ENCODE measurements at places on chromosomes 2 and 18.
A peak's percentile ranks its signal among the peaks of the same experiment; 100 is the strongest.

DNA sequence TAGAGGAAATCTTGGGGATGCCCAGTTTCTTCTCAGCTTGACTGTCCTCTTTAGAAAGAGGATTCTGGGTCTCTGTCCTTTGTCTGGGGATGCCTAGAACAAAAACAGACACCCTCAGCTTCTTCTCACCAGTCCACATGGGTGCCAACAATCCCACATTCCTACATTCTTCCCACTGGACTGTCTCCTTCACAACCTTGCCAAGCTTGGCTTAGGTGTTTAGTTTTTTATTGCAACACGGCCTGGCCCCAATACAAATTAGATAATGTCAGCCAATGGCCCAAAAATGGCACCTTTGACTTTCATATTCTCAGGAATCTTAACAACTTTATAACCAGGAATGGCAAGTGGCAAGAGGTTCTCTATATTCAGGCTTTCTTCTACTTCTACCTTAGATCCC lies 273.0 kb downstream of the RNF152 start:
- DNase-seq: no peak

- peak; percentile 64 for DNase-seq
Observed at GRCh38 chr18:74331404-74331803, 15.8 kb downstream of the C18orf63 start.

DNA sequence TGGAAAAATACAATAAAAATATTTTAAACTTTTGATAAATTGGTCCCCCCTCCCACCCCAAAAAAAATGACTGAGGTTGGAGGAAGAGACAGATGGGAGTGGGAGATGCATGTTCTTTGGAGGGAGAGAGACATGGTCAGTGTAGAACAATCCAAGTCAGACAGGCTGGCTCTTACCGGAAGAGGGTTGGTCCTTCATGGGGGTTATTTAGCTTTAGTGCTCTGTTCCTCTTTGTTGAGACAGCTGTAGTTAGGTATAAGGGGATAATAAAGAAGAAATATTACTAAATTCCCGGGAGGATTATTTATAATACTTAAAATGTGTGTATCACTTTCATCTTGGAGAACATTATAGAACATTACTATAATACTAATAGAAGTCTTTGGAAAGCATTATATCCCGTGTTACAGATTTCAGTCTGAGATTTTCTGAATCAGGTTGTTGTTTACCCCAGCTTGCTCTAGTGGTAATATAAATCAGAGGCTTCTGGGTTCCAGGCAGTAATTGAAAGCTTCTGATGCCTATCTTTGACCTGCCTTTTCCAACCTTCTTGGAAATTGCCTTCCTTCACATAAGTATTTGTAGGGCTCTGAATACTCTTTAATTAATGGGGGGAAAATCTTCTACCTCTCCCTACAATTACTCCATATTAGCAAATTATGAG lies 87.7 kb downstream of the SPTBN1 start:
- DNase-seq: no peak

DNA sequence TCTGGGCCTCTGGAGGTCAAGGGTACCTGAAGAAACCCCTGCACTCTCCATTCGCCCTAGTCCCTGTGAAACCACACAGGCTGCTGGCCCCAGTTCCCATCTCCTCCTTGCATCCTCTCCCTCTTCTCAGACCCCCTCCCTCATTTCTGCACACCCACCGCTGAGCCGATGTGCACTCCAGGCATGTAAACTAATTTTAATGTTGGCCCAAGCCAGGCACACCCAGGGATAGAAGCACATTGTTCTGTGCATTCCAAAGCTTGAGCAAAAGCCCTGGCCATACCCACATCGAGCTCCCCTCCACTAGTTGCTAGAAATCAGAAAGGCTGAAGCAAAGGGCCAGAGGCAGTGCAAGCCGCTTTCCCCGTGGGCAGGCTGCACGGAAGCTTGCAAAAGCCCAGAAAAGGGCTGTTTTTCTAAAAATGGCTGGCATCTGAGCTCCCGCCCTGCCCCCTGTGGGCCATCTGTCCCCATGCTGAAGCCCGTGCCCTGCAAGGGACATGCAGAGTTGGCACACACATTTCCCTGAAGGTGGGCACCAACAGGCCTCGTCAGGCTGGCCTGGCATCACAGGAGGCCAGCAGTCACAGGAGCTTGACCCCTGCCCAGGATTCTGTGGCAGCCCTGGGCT lies 181.6 kb downstream of the SMAD7 start:
- DNase-seq: no peak

DNA sequence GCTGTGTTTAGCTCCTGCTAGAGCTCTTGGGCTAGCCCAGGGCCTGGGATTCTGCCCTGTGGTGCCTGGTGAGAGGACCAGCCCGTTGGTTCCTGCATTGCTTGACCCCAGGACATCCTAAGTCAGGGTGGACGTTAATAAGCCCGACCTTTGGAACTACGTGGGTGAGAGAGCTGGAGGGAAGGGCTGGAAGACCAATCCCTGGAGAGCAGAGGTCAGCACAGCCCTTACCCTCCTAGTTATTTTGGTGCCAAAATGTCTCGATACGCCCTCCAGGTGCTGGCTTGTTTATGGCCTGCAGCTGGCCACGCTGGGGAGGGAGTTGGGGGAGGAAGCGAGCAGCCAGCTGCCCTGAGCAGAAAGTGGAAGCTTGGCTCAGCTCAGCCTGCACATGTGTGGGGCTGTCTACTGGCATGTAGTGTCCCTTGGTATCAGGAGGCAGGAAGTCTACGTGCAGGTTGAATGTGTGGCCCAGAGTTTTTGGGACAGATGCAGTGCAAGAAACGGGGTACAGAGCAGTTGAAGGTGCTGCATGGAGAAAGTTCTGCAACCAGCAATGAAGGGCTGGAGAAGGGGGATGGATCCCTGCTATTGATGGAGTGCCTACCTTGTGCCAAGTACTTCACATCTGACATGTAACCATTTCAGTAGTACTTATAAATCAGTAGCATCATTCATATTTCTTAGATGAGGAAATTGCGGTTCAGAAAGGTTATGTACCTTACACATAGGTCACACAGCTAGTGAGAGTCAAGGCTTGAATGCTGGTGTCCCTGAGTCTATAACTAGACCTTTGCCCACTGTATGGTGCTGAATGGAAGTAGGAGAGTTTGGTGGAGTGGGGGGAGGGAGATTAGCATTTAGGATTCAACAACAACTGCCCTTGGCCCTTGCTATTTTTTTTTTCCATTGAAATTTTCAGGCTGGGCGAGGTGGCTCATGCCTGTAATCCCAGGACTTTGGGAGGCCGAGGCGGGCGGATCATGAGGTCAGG lies 5.0 kb upstream of the DGKD start:
- peak; percentile 83 for DNase-seq

DNA sequence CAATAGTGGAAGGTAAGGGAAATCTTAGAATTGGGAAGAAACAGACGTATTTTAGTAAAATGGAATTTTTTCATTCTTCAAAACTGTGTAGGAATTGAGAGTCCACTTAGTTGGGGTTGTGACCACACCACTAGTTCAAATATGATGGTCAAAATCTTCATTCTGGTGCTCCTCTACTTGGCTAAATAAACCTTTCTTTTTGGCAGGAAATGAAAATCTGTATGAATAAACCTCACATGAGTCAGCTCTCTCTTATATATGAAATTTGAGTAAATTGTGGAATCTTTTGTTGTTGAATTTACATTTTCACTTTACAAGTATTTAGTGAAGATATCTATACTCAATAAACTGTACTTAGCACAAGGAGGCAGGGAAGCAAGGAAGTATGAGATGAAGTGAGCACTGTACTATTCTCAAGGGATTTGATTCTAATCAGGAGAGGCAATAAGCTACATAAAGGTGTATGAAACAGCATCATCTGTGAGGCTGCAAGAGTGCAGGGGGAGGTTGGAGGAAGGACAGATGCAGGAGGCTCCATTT lies 20.5 kb downstream of the IL18R1 start:
- DNase-seq: no peak

GRCh38 chr2:218744615-218745014 lies 34.0 kb downstream of the TTLL4 start:
- DNase-seq: no peak

DNA sequence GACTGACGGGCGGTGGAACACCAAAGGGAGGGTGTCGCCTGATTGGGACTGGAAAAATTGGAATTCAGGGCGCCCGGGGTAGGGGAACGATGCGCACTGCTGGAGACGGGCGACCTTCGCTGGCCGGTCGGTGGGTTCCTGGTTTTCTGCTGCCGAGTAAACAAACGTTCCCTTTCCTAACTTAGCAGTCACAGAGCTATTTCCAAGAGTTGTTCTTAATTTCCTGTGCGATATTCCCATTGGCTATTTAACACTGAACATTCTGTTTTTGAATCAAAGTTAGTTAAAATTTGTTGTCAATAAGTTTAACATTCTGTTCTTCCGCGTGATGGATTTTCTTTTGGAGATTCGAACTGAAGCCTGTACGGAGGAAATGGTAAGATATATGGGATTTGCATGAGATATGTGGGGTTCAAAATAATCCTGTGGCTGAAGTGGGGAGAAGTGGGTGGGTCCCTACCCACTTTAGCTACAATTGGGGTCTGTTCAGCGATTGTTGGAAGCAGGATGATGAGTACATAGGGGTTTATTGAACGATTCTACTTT lies 862 bp downstream of the C18orf54 start:
- DNase-seq: peak; percentile 38

All from pons (tissue), 1 donor.